Liver (tissue), 10 donors: ENCODE measurements at places on chromosomes 1 and 21.

- no peaks in the 10 kb centered on the region for H3K4me1 ChIP-seq
- no peaks in the 10 kb centered on the region for H3K27me3 ChIP-seq
- peaks cover 1% of the 10 kb centered on the region for H3K36me3 ChIP-seq
- DNase-seq = no peak
- H3K27ac ChIP-seq = no peak overlapping the region
Observed at GRCh38 chr1:241596633-241597032, 43.5 kb downstream of the CHML start.

GRCh38 chr1:167642501-167642826, 12.4 kb downstream of the RCSD1 start:
- no peaks in the 10 kb centered on the region for H3K4me1 ChIP-seq
- no peaks in the 10 kb centered on the region for H3K36me3 ChIP-seq
- H3K4me3 ChIP-seq = no peak overlapping the region
- H3K27me3 ChIP-seq = no peaks in the 10 kb centered on the region

GRCh38 chr1:3863231-3863935, 6.1 kb downstream of the DFFB start:
- DNase-seq = no peak
- peaks cover 2% of the 10 kb centered on the region for H3K4me1 ChIP-seq
- no peak overlapping the region for H3K27ac ChIP-seq
- peaks cover 4% of the 10 kb centered on the region for H3K36me3 ChIP-seq
- no peaks in the 10 kb centered on the region for H3K27me3 ChIP-seq
- H3K4me3 ChIP-seq = no peak overlapping the region

GRCh38 chr21:18382141-18382540, 21.4 kb downstream of the TMPRSS15 start:
- no peak for DNase-seq
- H3K4me1 ChIP-seq = no peaks in the 10 kb centered on the region
- no peak overlapping the region for H3K4me3 ChIP-seq
- no peak overlapping the region for H3K27ac ChIP-seq
- H3K27me3 ChIP-seq = no peaks in the 10 kb centered on the region
- H3K36me3 ChIP-seq = no peaks in the 10 kb centered on the region

DNA sequence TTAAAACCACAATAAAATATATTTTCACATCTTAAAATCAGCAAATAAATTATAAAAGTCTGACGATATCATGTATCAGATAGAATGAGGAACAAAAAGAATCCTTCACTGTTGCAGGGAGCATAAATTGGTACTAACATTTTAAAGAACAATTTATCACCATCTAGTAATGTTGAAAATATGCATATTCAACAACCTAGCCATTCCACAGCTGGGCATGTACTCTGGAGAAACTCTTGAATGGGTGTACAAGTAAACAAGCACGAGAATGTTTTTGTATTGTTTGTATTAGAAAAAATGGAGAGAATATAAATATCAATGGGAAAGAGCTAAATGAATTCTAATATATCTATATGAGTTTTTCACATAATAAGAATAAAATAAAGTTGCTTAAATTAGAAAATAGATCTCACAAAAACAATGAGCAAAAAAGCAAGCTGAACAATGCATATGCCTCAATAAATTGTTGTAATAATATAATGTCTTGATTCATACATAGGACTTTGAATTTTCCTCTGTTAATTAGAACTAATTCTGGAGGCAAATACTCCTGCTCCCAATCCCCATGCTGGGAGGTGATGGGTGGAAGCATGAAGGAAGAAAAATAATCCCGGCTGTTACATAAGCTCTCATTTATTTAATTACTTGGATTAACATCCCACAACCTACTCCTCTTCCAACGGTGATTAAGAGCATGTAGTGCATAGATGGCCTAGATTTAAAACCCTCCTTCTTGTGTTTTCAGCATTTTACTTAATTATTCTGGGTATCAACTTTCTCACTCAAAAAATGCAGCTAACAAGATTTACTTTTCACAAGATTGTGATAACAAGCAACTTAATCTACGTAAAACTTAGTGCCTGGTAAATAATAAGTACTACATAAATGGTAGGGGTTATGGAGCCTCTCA, 5.5 kb upstream of the FMO2 start:
- no peak overlapping the region for H3K27ac ChIP-seq
- H3K4me3 ChIP-seq = no peak overlapping the region
- DNase-seq = no peak
- peaks cover 2% of the 10 kb centered on the region for H3K4me1 ChIP-seq
- no peaks in the 10 kb centered on the region for H3K36me3 ChIP-seq

DNA sequence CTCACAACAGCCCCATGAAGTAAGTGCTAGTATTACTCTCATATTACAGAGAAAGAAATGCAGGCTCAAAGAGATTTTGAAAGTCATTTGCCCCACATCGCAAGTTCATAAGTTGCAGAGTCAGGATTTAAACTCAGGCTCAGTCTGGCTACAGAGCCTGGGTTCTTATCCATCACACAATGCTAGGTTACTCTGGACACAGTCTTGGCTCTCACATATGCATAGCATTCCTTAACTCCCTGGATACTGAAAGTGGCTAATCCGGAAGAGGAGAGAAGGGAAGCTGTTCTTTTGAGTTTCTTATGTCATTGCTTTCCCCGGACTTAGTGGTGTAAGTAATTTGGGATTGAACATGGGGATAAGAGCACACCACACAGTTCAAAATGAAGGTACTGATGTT, 357.4 kb upstream of the PLXNA2 start:
- no peak for DNase-seq
- no peak overlapping the region for H3K4me3 ChIP-seq
- H3K27me3 ChIP-seq = no peaks in the 10 kb centered on the region

DNA sequence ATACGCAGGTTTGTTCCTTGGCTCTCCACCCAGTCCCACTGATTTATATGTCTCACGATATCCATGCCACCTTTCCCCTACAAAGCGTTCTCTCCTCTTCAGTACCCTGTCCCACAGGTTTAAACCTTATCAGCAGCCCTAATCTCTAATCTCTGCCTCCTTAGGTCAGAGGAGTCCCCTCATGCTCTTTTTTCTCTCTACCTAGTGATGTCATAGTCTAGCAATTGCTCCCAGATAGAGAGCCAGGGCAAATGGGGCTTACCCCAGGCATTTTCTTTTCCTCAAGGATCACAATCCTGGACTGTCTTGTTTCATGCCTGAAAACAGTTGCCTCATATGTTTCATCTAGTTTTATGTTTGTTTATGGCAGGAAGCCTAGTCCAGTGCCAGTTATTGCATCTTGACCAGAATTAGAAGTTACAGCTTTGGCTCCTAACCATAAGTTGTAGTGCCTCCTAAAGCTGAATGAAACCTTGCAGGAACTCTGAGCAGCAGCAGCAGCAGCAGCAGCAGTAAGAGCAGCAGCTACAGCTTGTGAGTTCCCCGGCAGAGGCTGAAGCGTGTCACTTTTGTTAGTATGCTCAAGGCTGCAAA, 26.7 kb upstream of the TP53BP2 start:
- H3K27me3 ChIP-seq = no peaks in the 10 kb centered on the region
- H3K27ac ChIP-seq = no peak overlapping the region
- H3K4me1 ChIP-seq = no peaks in the 10 kb centered on the region
- H3K4me3 ChIP-seq = no peak overlapping the region
- no peak for DNase-seq

GRCh38 chr1:226351709-226352108, 42.7 kb upstream of the LIN9 start:
- H3K4me3 ChIP-seq = no peak overlapping the region
- H3K36me3 ChIP-seq = no peaks in the 10 kb centered on the region
- H3K4me1 ChIP-seq = no peaks in the 10 kb centered on the region

DNA sequence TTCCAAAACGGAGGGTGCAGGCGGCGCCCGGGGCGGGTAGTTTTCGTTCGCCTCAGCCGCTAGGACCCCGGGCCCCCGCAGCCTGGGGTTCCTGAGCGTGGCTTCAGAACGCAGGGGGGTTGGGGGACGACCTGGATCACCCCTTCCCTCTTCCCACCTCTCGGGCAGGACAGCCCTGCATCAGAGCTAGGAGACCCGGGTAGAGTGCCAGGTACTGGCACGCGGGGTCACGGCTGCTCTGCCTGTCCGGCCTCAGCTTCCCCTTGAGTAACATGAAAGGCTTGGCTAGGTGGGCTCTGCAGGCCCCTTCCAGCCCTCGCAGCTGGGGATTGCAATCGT, 484 bp downstream of the DFFB start:
- no peak for DNase-seq
- H3K27ac ChIP-seq = peak overlapping the region; percentile 70
- no peaks in the 10 kb centered on the region for H3K36me3 ChIP-seq
- peaks cover 18% of the 10 kb centered on the region for H3K4me1 ChIP-seq
- H3K27me3 ChIP-seq = no peaks in the 10 kb centered on the region
- peak overlapping the region; percentile 93 for H3K4me3 ChIP-seq

- no peak for DNase-seq
- H3K27me3 ChIP-seq = no peaks in the 10 kb centered on the region
- H3K4me3 ChIP-seq = no peak overlapping the region
- no peaks in the 10 kb centered on the region for H3K4me1 ChIP-seq
- peaks cover 4% of the 10 kb centered on the region for H3K36me3 ChIP-seq
- H3K27ac ChIP-seq = no peak overlapping the region
Observed at GRCh38 chr1:9321480-9321849, 28.8 kb downstream of the SPSB1 start.

DNA sequence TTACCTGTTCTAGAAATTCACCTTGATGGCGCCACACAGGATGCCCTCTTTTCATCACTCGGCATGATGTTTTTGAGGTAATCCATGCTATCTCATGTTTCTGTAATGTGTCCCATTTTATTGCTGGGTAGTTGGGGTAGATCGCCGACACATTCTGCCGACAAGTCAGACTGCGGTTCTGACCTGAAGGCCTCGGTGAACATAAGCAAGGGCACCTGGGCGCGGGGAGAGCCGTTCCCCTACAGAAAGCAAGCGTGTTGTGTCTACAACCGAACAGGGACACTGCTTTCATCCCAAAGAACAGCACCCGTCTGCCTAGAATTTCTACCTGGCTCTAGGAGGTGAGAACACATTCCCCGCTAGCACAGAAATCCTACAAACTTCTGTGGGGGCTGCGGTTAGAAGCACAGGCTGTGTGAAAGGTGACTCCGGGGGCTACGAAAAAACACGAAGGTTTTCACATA, 149.2 kb downstream of the PPIAL4G start:
- H3K27ac ChIP-seq = peak overlapping the region; percentile 78
- DNase-seq = no peak
- no peaks in the 10 kb centered on the region for H3K27me3 ChIP-seq
- peaks cover 6% of the 10 kb centered on the region for H3K4me1 ChIP-seq
- H3K36me3 ChIP-seq = no peaks in the 10 kb centered on the region

- no peak overlapping the region for H3K4me3 ChIP-seq
- H3K27ac ChIP-seq = no peak overlapping the region
- no peaks in the 10 kb centered on the region for H3K4me1 ChIP-seq
- H3K36me3 ChIP-seq = no peaks in the 10 kb centered on the region
- no peak for DNase-seq
Observed at GRCh38 chr1:183568176-183569021, 21.9 kb downstream of the NCF2 start.

DNA sequence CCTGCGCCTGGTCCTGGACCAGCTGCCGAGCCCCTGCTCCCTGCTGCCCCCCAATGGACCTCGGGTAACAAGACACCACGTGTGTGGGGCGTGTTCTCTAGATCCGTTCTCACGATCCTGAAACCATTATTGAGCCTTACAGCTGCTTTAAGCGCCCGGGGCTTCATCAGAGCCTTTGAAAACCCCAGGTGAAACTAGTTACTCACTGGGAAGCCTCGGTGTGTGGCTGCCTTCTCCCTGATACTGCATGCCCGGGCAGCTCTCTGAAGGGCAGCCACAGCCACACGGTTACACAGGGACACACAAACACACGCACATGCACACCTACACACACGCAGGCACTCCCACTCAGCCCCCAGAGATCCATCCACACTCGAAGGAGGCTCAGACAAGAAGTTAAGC, 5.3 kb downstream of the HES2 start:
- no peaks in the 10 kb centered on the region for H3K27me3 ChIP-seq
- no peaks in the 10 kb centered on the region for H3K36me3 ChIP-seq
- no peak overlapping the region for H3K4me3 ChIP-seq

- no peaks in the 10 kb centered on the region for H3K36me3 ChIP-seq
- H3K4me3 ChIP-seq = no peak overlapping the region
- H3K27me3 ChIP-seq = no peaks in the 10 kb centered on the region
- DNase-seq = no peak
Observed at GRCh38 chr1:31302709-31303441, 6.0 kb downstream of the ZCCHC17 start.

DNA sequence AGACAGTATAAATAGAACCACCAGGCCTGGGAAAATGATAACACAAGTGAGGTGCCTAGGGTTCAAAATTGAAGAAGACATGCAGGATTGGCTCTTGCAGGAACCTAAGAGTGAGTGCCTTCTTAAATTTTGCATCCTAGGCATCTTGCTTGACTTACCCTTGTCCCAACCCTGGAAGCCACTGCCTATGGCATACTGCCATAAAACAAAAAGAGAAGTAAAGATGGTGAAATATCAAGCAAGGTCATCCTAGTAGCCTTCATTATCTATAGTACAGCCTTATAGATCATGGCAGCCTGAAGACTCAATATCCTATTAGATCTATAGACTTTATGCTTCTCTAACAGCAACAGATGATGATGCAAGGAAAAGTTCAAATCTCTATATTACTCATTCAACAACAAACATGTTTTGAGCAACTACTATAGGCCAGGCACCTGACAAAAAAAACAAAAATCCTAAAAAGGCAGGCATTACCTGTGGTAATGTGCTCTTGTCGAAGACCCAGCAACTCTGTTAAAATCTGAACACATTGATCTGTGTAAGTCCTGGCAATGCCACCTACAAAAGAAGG, 6.3 kb downstream of the AP4B1 start:
- no peak for DNase-seq
- H3K4me3 ChIP-seq = no peak overlapping the region
- no peak overlapping the region for H3K27ac ChIP-seq
- H3K4me1 ChIP-seq = peaks cover 2% of the 10 kb centered on the region
- H3K27me3 ChIP-seq = no peaks in the 10 kb centered on the region
